ENCODE measurements at places on chromosomes 12 and 14. TPM values are rescaled to one million over a fixed set of nuclear protein-coding genes. Genes with fewer than 3 reads are reported as not detected.

Gene LHX5
- total RNA-seq, result not detected

Gene PA2G4
- total RNA-seq, result 76.8 TPM

Gene TAS2R42
- total RNA-seq, result not detected

Gene DTX1
- 4.9 TPM for total RNA-seq

Gene SMIM41
- total RNA-seq, result 0.31 TPM

Gene CHGA
- 0.38 TPM for total RNA-seq

GRCh38 chr14:91636604-91637003 is 95.3 kb downstream of the CATSPERB start:
- no peaks in the 10 kb centered on the region for H3K4me1 ChIP-seq
- no peaks in the 10 kb centered on the region for H3K36me3 ChIP-seq
- no peak for DNase-seq
- no peak overlapping the region for H3K27ac ChIP-seq

GRCh38 chr12:124677552-124678356 is 110.3 kb upstream of the NCOR2 start:
- DNase-seq, result no peak
- H3K27ac ChIP-seq, result no peak overlapping the region
- no peaks in the 10 kb centered on the region for H3K27me3 ChIP-seq
- H3K4me3 ChIP-seq, result no peak overlapping the region
- H3K36me3 ChIP-seq, result no peaks in the 10 kb centered on the region

DNA sequence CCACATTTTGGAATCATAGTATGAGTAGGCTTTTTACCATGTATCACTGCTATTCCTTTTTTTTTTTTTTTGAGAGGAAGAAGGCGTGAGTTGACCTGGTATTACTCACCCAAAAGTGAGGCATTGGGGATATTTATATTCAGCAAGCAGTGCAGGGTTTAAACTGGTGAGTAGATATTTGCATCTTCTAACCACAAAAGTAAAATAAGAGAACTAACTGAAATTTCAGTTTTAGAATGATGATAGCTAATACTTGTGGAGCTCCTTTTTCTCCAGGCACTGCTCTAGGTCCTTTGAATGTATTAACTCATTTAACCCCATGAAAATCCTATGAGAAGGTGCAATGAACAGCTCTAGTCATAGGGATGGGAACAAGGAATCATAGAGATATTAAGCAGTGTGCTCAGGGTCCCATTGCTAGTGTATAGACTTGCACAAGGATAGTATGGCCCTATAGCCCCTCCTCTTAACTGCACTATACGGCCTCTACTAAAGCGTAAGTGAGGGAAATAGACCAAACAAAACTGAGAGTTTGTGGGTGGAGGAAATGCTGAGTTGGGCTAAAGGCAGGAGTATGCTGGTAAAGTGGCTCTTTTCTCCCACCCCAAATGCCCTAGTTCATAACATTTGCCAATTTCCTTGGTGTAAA is 104.3 kb upstream of the MAX start:
- no peak for DNase-seq
- peaks cover 2% of the 10 kb centered on the region for H3K4me1 ChIP-seq
- H3K4me3 ChIP-seq, result no peak overlapping the region
- no peaks in the 10 kb centered on the region for H3K27me3 ChIP-seq
- H3K27ac ChIP-seq, result no peak overlapping the region
- H3K36me3 ChIP-seq, result no peaks in the 10 kb centered on the region

DNA sequence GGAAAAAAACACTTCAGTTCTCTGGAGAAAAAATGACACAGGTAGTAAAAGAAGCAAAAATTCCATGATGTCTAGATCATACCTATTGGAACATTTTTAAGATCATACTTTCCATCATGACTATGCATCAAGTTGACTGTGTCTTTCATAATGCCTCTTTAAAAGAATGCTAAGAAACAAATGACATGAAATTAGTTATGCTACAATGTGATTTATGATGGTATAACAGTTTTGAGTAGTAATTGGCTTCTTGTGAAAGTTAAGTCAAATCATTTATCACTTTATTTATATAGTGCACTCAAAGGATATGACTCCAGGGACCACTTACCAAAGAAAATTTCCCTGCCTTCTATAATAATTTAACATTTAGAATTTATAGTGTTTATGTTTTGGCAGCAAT is 28.5 kb downstream of the RASSF9 start:
- H3K36me3 ChIP-seq, result no peaks in the 10 kb centered on the region
- no peaks in the 10 kb centered on the region for H3K4me1 ChIP-seq
- DNase-seq, result no peak
- no peaks in the 10 kb centered on the region for H3K27me3 ChIP-seq
- H3K27ac ChIP-seq, result no peak overlapping the region

GRCh38 chr14:101058571-101058970 is 155.0 kb upstream of the RTL1 start:
- H3K27me3 ChIP-seq, result no peaks in the 10 kb centered on the region
- H3K27ac ChIP-seq, result no peak overlapping the region
- peaks cover 5% of the 10 kb centered on the region for H3K36me3 ChIP-seq
- no peak overlapping the region for H3K4me3 ChIP-seq
- no peaks in the 10 kb centered on the region for H3K4me1 ChIP-seq

GRCh38 chr12:14216405-14217294 is 148.8 kb upstream of the ATF7IP start:
- H3K27me3 ChIP-seq, result no peaks in the 10 kb centered on the region
- peak; percentile 58 for DNase-seq
- no peak overlapping the region for H3K4me3 ChIP-seq
- peaks cover 10% of the 10 kb centered on the region for H3K4me1 ChIP-seq
- H3K27ac ChIP-seq, result peak overlapping the region; percentile 13

- no peaks in the 10 kb centered on the region for H3K36me3 ChIP-seq
- H3K27ac ChIP-seq, result no peak overlapping the region
- no peak overlapping the region for H3K4me3 ChIP-seq
Measured at GRCh38 chr12:113277511-113277910, 56.2 kb downstream of the TPCN1 start.

GRCh38 chr12:39919790-39920189 is 186.1 kb downstream of the SLC2A13 start:
- no peaks in the 10 kb centered on the region for H3K27me3 ChIP-seq
- peaks cover 5% of the 10 kb centered on the region for H3K4me1 ChIP-seq
- H3K36me3 ChIP-seq, result no peaks in the 10 kb centered on the region
- no peak overlapping the region for H3K4me3 ChIP-seq

DNA sequence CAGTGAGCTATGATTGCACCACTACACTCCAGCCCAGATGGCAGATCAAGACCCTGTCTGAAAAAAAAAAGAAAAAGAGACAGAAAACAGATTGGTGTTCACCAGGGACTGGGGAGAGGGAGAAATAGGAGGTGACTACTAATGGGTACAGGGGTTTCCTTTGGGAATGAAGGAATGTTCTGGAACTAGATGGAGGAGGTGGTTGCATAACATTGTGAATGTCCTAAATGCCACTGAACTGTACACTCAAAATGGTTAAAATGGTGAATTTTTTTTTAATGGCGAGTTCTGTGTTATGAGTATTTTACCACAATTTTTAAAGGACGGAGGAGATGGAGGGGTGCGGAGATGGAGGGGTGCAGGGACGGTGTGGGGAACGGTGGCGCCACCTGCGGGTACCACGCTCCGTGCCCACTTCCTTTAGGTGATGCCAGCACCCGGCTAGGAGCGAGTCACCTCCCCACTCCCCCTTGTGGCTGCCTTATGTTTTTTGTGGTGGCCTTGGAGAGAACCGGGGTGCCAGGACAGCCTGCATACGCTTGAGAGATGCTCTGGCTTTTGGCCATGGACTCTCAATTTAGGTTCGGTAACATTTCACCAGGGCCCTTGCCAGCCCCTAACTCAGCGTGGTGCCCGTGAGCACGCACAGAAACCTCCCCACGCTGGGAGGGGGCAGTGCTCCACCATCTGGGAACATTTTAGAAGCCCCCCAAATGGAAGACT is 16.1 kb downstream of the UBC start:
- no peak overlapping the region for H3K27ac ChIP-seq
- DNase-seq, result no peak
- H3K36me3 ChIP-seq, result no peaks in the 10 kb centered on the region
- H3K4me3 ChIP-seq, result no peak overlapping the region
